Eye (tissue), 1 donor: ENCODE measurements at places on chromosomes 5 and 9.

- no peak for DNase-seq
These were observed 330 bp downstream of the TBC1D2 start for GRCh38 chr9:98255061-98255577.

DNA sequence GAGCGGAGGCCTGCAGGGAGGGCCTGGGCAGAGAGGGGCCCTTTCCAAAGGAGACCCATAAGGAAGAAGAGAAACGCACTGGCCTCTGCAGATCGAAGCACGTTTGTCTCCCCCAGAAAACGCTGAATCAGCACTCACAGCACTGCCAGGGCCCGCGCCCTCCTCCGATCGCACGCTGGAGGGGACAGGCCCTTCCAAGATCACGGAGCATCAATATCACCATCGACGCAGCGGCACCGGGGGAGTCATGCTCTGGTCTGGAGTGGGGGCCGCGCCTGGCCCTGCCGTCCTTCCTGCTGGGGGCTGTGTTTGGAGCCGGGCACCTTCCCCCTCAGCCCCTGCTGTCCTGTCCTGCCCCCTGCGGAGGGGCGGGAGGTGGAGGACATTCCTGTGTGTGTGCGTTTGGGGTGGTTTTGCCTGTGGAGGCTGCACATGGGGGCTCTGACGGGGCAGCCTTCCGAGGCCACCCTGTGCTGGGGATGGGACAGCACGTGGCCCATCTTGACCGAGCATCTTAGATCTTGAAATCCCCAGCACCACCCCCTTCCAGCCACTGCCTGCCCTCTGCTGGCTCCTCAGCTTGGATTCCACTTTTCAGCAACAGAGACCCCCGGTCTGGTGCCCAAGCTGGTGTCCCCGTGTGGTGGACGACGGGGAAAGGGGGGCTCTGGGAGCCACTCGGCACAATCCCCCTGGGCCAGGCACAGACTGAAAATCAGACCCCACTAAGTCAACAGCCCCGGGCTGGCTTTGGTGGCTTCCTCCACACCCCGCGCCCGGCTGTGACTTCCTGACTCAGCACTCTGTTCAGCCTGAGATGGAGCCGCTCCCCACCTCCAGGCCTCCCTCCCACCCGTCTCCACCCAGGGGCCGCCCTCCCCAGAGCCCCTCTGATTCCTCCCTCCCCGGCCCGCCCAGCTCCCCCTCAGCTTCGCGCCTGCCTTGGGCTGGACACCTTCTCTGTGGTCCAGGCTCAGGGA is 8.3 kb downstream of the TMEM250 start:
- peak; percentile 77 for DNase-seq

GRCh38 chr5:154446195-154447088 is 645 bp downstream of the SAP30L start:
- DNase-seq = peak; percentile 86

GRCh38 chr5:67978171-67978570 is 237.4 kb upstream of the PIK3R1 start:
- no peak for DNase-seq

GRCh38 chr5:163997965-163998364 is 492.5 kb downstream of the MAT2B start:
- DNase-seq = no peak

DNA sequence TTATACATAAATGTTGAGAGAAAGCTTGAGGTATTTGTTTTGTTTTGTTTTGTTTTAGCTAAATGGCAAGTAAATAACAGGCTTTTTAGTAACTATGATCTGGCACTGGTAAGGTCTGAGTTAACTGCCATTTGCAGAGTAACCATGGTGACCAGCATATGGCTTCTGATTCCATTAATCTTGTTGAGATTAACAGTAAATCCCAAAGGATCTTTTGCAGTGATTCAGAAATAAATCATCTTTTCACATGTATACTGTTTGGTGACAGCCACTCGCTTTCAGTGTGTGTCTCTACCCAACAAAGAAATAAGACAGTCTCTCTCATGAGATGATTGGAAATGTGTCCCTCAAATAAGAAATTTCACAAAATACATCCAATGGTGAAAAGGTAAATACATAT is 235.6 kb downstream of the RAB3C start:
- peak; percentile 64 for DNase-seq

DNA sequence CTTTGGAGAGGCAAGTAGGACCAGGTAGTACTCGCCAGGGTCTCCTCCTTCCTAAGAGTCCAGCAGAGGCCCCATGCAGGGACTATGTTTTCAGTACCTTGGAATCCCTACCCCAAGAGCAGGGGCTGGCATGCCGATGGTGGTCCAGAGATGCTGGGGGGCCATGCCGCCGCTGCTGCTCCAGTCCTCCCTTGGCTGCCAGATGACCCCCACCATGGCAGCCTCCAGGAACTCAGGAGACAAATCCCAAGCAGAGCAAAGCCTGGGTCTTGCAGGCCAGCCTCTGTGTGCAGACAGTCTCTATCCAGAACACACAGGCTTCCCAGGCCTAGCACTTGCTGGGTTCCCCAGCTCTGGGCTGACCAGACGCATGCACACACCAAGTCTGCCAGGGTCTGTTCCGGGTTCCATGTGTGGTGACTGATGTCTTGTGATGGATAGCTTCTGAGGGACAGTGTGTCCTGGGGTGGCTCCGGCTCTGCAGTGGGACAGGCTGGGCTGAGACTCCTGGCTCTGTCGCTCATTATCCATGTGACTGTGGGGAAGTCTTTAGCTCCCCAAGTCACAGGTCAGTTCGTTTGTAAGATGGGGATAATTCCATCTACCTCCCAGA is 127.3 kb downstream of the CRB2 start:
- no peak for DNase-seq

DNA sequence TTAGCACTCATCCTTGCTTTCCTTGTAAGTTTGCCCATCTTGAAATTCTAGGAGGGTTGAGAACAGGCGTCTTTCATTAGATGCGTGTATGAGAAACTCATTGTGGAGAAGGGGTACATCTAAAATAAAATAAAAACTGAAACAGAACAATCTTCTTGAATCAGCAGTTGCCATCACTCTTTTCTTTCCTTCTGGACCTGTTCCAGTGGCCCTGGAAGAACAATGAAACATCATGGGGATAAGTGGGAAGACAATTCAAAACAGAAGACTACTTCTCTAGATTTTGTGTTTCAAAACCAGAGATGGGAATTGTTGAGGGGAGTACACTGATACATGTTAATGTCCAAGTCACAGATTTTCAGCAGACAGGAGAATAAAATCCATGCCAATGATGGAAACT is 59.9 kb downstream of the SLC1A3 start:
- DNase-seq = peak; percentile 71

DNA sequence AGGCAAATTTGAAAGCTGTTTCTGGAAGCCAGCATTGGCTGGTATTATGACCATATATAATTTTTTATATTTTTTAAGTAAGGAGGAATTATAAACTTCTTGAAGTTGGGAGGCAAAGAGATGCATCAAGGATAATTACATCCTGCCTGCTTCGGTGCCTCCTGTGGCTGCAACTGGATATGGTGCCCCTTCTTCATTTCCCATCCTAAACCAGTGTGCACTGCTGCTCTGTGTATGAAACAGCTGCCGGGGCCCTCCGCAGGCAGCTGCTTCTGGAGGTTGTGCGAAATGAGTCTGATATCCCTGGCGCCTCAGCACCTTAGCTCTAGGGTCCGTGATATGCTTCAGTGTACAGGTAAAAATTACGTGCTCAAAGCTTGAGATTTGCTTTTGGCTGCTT is 304.2 kb downstream of the ENC1 start:
- DNase-seq = no peak

GRCh38 chr9:84823421-84824271 is 154.1 kb downstream of the NTRK2 start:
- peak; percentile 52 for DNase-seq

GRCh38 chr5:20276061-20276958 is 288.3 kb upstream of the CDH18 start:
- no peak for DNase-seq

GRCh38 chr5:146409054-146409671 is 38.0 kb upstream of the TCERG1 start:
- peak; percentile 75 for DNase-seq

DNA sequence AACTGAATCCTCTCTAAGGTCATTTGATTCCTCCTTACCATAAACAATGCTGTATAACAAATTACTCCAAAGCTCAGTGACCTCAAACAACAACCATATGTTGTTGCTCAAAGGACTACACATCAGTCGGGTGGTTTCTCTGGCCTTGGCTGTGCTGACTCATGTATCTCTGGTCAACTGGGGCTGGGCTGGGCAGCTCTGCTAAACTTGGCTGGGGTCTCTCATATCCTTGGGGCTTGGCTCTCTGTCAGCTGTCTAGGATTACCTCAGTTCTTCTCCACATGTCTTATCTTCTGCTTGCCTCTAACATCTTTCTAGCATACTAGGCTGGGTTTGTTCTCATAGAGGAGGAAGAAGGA is 86.4 kb downstream of the GALNT10 start:
- no peak for DNase-seq

DNA sequence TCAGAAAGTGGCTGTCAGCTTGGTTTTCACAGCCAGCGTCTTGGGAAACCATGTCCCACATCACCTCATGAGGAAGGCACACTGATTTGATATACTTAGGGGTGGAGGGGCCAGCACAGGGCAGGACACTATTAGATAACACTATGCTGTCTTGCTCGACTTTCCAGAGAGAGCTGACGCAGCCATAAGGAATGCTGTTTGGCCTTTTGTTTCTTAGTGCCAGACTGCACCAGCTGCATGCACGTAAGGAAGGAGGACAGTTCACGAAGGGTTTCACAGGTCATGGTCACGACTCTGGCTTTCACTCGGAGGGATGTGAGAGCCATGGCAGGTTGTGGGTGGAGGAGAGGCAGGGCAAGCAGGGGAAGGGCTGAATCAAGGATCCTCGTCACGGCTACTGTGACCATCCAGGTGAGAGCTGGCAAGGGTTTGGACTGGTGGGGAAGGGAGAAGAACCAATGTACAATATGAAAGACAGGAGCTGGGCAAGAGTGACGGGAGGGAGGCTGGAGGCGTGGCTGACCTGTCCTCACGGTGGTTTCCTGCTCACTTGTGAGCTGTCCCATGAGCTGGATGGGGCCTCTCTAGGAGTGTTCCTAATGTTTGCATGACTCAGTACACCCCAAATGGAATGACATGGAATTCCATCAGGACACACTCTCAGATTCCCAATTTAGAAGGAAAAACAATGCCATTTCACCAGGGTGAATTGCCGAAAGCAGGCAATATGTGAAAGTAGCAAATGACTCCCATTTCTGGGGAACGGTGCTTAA is 61.7 kb downstream of the OTULIN start:
- no peak for DNase-seq

- DNase-seq = no peak
These were observed 24.7 kb upstream of the TAS2R1 start for GRCh38 chr5:9654886-9655285.

DNA sequence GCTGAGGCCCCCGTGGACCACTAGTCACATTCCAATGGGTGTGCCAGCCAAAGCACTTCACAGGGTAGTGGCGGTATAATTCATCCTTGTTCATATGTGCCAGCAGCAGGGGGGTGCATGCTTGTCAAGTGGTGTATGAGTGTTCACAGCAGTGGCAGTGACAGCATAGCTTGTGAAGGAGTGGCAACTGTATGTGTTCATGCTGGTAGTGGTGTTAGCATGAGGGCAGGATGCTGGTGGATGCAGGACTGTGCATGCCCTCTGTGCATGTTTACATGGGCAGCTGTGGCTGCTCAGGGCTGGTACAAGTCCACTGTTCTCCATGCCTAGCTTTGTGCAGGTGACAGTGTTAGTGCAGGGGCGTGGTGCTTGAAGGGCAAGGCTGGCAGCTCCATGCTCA is 253.4 kb upstream of the DMAC1 start:
- DNase-seq = no peak

DNA sequence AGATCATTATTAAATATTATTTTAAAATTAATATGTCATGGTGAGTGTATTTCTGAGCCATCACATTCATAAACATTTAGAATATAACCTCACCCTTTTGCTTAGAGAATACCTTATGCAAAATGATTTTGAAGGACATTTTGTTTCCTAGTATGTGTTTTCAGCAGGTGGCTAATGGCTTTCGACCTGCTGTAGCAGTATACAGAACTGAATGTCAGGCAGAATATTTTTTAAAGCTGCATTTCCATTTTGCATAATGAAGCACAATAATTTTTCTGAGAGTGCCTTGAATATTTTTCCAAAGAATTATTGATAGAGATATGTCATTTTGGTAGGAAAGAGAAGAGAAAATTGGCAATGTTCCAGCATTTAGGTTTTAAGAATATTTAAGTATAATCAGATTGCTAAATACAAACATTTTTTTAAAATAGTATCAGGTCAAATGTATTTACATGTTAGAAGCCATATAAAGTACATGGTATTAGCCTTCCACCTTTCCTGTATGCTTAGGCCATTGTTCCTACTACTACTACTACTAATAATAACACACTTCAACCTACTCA is 42.3 kb downstream of the PAM start:
- DNase-seq = no peak

GRCh38 chr5:143757116-143757515 is 54.8 kb upstream of the HMHB1 start:
- DNase-seq = no peak

DNA sequence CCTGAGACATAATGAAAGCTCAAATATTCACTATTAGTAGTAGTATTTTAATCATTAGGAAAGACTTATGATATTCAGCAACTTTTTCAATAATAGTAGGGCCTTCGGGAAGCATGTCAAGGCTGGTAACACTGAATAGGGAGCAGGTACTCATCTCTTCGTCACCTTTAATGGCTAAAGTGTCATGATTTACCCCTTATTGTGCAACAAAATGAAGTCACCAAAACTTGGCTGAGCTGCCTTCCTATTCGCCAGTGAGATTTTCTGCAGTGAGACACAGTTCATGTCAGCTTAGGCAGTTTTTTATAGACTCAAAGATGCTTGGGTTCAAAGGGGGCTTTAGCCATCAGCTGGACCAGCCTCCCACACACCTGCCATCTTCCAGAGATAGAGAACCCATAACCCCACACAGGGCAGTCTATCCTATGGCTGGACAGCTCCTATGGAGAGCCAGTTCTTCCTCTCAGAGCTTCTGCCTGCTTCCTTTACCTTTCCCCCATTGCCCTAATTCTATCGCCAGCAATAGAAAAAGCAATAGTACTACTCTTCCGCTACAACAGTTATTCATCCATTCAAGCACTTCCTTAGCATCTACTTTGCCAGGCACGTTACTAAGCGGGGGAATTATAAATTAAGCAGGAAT is 2.3 kb upstream of the CPLX2 start:
- no peak for DNase-seq
